ENCODE measurements at places on chromosomes 1 and 21.

GRCh38 chr1:36464605-36465393, 615 bp upstream of the MRPS15 start:
- DNase-seq: peak; percentile 16

- no peak for DNase-seq
Observed at GRCh38 chr1:195202241-195202640, 1406.0 kb downstream of the KCNT2 start.

- DNase-seq: no peak
Observed at GRCh38 chr1:209051570-209051969, 531.9 kb upstream of the CAMK1G start.

GRCh38 chr1:67130673-67131072, 4.1 kb downstream of the C1orf141 start:
- no peak for DNase-seq

DNA sequence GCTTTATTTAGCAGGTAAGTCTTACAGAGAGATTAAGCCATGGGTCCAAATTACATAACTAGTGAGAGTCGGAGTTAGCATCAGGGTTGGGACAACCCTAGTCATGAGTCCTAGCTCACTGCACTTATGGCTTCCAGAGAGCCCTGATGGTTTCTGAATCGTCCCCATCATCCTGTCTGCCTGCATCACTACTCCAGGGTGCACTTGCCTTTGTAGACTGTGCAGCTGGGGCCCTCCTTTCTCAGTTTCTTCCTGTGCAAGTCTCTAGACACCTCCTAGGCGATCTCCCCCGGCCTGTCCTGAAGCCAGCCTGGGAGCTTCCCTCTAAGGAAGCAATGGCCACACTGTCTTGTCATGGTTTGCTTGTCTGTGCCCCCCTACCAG, 37.1 kb downstream of the KIAA0040 start:
- DNase-seq: no peak

- no peak for DNase-seq
Observed at GRCh38 chr1:5611851-5612250, 380.4 kb downstream of the NPHP4 start.

- no peak for DNase-seq
Observed at GRCh38 chr1:76066394-76066793, 8.2 kb upstream of the ST6GALNAC3 start.

DNA sequence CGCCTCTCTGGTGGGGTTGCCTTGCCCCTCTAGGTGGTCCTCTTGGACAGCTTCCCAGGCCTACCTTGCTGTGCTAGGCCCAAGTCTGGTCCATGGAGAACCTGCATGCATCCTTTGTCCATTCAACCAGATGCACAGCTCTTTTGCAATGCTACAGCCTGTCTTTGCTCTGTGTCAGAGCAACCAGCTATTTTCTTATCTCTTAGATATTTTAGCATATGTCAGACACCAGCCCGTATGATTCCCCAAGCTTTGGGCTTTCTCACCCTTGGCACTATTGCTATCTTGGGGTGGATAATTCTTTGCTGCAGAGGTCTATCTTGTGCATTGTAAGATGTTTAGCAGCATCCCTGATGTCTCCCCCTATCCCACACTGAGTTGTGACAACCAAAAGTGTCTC, 32.3 kb downstream of the TNN start:
- DNase-seq: no peak

DNA sequence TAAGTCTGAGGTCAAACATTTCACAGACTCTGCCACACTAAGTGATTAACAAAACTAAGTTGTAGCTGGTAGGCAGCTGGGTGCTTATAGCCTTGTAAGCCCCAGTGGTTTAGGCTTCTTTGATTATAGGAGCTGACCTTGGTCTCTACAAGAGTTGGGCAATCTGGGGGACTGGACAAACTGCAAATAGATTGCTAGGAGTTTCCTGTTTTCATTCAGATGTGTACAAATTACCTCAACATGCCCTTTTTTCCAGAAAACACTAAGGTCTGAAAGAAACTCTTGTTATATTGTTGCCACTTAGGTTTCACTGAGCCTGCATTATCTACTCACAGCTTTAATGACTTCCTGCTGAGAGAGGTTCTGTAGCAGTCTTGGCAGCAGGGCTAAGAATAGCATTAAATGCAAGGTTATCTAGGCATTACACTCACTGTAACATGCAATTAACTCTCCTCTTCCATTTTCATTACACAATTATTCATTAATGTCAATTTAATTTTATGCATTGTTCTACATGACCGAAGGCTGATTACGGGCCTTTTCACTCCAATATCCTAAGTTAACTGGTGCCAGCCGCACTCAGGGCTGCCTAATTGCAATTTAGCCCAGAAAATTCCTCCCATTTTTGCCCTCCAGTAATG, 314.0 kb downstream of the LMO4 start:
- DNase-seq: no peak

DNA sequence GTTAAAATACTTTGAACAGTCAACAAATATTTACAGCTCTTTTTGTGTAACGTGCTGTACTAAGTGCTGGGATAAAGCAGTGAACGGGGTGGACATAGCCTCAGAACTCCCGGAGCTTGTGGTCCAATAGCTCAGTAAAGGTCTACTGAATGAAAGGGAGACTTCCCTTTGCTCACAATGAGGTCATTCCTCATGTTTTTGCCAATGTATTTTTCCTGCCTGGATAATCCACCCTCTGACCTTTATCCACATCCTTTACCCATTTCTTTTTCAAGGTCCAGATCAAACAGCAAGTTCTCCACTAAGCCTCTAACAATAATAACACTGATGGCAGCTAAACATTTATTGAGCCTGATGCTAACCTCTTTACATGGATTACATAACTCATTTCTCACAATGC, 55.9 kb downstream of the LEPR start:
- no peak for DNase-seq

- peak; percentile 54 for DNase-seq
Observed at GRCh38 chr1:29237129-29237821, 953 bp downstream of the PTPRU start.

- DNase-seq: peak; percentile 59
Observed at GRCh38 chr1:18907021-18907916, 4.9 kb upstream of the ALDH4A1 start.

- DNase-seq: no peak
Observed at GRCh38 chr1:236067854-236068454, 3.1 kb upstream of the NID1 start.

DNA sequence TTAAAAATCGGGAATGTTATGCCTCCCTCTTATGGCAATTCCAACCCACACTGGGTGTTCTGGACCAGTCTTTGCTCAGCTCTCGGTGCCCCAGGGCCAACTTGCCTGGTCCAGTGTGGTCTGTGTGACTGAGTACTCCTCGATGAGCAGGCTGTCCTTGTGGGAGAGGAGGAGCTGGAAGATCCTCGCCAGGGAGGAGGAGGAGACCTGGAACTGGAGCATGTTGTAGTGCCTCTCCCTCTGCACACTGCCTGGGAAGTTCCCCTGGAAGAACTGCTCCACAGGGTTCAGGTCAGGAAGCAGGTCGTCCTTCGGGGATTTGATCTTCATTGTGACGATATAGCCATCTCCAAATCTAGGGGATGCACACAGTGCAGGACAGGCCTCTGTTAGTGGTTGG, 88.5 kb upstream of the GCLM start:
- DNase-seq: no peak

- no peak for DNase-seq
Observed at GRCh38 chr1:159318784-159319551, 16.8 kb downstream of the FCER1A start.

DNA sequence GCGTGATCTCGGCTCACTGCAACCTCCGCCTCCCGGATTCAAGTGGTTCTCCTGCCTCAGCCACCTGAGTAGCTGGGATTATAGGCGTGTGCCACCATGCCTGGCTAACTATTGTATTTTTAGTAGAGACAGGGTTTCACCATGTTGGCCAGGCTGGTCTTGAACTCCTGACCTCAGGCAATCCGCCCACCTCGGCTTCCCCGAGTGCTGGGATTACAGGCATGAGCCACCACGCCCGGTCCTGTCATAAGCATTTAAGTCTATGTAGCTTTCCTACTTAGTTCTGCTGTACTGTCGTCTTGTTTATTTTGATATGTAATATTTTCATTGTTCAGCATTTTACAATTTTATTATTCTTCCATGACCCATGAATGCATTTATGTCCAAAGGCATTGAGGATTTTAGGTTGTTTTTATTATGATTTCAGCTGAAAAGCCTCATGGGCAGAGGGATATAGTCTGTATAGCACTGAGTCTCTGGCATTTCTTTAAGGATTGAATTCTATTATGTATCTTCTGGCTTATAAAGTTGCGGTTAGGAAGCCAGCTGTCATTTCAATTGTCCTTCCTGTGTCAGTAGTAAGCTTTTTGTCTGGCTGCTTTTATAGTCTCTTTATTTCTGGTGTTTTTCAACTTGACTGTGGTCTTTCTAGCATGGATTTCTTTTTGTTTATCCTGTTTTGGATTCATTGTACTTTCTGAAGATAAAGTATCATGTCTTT, 9.2 kb downstream of the AGPAT3 start:
- no peak for DNase-seq

DNA sequence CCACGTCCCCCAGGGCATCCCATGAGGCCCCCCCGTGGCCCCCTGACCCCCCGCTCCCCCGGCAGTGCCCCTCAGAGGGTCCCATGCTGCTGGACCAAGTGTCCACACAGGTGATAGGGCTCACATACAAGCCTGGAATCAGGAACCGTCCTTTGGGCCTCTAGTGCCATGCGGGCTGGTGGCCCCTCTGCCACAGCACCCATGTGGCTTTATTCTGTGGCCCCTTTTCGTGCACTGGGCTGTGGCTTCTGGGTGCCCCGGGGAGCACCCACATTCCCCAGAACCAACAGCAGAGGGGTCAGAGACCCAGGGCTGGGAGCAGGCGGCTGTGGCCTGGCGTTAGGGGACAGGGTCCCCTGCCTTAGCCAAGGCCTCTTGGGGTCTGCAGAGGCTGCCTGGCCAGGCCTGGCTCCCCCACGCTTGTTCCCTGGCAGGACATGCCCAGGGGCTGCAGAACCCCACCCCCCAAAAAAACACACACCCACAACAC, 31.7 kb downstream of the SLC19A1 start:
- DNase-seq: no peak

- no peak for DNase-seq
Observed at GRCh38 chr1:39896909-39897685, 4.6 kb downstream of the MYCL start.

DNA sequence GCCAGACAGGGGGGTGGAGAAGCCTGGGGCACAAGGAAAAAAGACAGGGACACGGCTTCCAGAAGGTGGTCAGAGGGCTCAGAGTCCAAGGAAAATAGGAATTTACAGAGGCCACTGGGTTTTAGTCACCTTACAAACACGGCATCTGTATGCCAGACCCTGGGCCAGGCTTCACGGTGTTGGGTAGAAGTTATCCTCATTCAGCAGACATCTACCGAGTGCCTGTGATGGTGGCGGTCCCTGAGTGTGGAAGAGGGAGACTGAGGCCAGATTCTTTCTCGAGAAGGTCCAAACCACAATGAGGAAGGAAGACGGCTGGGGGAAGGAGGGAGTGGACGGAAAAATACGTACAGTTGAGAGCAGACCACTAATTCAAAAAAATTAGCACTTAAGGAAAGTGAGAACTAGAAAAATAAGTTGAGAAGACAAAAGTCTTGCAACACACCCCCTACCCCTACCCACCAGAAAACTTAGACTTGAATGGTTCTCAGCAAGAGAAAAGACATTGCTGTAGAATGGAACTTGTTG, 864 bp upstream of the BTG2 start:
- peak; percentile 40 for DNase-seq

GRCh38 chr1:115356356-115356755, 18.3 kb upstream of the NGF start:
- DNase-seq: no peak

GRCh38 chr21:34201001-34201400, 127.6 kb downstream of the MRPS6 start:
- no peak for DNase-seq

DNA sequence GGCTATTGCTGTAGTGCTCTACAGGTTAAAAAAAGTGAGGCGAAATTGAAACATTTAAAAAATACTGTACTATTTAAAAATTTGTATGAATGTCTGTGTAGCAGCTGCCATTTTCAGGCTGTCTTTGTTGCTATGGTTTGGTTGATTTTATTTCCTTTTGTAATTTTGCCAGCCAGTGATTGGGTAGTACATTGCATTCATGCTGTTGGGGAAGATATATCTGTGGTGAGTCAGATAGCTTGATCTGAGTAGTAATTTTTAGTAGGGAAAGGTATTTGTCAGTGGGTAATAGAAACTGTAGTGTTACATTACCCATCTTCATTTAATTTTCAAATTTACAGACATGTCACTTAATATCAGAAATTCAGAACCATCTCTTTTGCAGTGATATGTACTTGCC, 15.0 kb downstream of the NFIA start:
- no peak for DNase-seq

GRCh38 chr1:165525708-165526107, 18.1 kb upstream of the LRRC52 start:
- no peak for DNase-seq

DNA sequence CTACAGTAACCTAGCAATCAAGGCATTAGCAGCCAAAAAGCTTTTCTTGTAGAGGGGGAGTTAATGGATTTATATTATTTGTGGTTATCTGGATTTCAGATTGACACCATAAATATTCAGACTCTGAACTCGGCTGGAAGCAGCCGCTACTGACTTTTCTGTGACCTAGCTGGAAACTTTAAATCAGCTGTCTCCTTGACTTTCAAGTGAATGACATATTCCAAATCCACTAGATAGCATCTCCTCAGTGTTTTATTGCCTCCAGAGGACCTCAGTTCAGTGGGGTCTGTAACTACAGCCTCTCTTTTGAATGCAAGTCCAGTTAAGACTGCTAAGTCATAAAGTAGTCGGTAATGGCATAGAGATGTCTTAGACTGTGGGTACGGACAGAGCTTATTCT, 448.5 kb downstream of the NUF2 start:
- no peak for DNase-seq

GRCh38 chr1:169968174-169968573, 74.5 kb upstream of the SCYL3 start:
- DNase-seq: no peak

GRCh38 chr1:230166366-230167132, 99.5 kb downstream of the GALNT2 start:
- no peak for DNase-seq

DNA sequence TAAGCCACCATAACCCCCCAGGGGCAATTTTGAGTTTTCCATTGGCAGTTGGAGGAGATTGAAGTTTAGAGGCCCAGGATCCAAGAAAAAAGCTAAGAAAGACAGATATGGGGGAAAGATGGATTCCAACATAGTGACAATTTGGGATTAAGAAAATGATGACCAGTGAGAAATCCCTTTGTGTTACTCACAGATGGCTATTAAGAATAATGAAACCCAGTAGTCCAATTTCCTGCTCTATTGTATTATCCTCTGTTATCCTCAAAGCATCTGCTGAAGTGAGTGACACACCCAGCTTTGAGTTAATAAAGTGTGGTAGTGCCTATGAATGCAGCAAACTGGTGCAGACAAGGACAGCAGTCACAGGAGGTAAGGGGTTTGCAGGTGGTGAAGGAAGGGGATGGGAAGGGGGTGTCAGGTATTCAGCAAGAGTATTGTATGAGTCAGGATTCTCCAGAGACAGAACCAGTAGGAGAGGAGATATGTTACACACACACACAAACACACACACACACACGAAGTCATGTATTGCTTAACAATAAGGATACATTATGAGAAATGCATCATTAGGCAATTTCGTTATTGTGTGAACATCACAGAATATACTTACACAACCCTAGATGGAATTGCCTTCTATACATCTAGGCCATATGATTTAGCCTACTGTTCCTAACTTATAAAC, 112.4 kb upstream of the VANGL1 start:
- DNase-seq: no peak

- no peak for DNase-seq
Observed at GRCh38 chr1:90781534-90781933, 64.4 kb upstream of the BARHL2 start.

All from body of pancreas (tissue), 4 donors.